Mammary epithelial cell (primary cell): ENCODE measurements at places on chromosomes 1 and 21. TPM values are rescaled to one million over a fixed set of nuclear protein-coding genes. Genes with fewer than 3 reads are reported as not detected.

Gene F13B
- total RNA-seq, result under 0.01 TPM

Gene PYHIN1
- total RNA-seq, result 0.26 TPM in 1 of 2 replicates, not detected in the other

Gene CD160
- total RNA-seq, result not detected

Gene ADORA3
- not detected for total RNA-seq

Gene KLHDC8A
- total RNA-seq, result not detected

Gene FAM76A
- total RNA-seq, result 20.8 TPM

Gene ACTL8
- total RNA-seq, result not detected in 2 replicates

Gene ANGPTL1
- total RNA-seq, result not detected in 2 replicates

Gene OR2M3
- not detected in 2 replicates for total RNA-seq

Gene MATN1
- not detected in 2 replicates for total RNA-seq

Gene KIRREL1
- 101 and 130 TPM in 2 replicates for total RNA-seq

Gene LHX4
- not detected in 2 replicates for total RNA-seq

Gene SLC30A2
- total RNA-seq, result not detected in 2 replicates
